ENCODE measurements at places on chromosomes 7 and 10.

DNA sequence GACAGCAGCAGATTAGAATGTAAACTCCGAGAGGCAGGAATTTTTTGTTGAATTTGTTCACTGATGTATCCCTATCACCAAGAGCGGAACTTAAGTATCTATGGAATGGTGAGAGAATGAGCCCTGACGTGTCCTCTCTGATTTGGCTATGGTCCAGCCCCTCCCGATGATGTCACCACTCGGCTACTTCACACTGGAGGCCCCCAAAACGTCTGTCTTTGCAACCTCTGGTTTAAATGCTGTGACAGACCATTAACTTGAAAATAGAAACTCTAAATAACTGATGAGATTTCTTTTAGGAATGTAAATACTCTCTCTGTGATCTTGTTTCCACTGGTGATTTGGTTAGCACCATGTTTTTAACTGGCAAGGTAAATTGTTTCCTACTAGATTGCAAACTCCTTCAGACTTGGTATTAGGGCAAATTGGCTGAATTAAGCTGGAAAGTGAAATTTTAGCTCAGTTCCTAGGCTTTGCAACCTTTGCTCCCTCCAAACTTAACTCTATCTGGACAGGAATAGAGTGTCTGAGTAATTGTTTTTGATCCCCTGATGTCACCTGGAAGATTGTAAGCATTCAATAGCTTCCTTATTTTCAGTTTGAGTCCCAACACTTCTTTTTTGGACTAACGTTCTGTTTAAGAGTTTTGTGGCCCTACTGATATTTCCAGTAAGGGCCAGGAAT is 19.1 kb downstream of the SLC16A12 start:
- no peak for DNase-seq

DNA sequence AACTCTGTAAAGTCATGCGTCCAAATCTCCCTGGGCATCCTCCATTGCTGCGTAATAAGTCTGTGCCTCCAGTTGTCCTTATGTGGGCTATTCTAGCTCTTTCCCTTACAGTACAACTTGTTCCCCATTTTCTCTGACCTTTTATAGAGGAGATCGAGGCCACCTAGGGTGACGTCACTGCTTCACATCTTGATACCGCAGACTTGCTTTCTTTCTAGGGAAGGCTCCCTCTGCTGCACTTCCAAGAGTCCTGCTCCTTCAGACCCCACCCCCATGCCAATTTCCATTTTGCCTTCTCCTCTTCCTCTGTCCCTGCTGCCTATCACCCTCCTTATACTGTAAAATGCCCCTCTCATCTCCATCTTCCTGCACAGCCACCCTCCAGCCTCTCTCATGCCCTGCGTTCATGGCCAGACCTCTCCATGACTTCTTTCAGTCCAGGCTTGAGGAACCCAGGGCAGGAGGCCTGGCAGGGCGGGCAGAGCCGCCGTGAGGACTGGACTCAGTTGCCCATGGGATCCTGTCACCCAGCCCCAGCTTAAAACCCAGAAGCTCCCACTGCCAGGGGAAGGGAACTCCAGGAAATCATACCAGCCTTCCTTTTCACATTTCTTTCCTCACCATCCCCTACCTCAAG is 57.5 kb downstream of the CAMK1D start:
- no peak for DNase-seq

- no peak for DNase-seq
Observed at GRCh38 chr10:79244841-79245504, 102.3 kb upstream of the PPIF start.

GRCh38 chr7:50185208-50185607 is 92.2 kb upstream of the ZPBP start:
- no peak for DNase-seq

GRCh38 chr10:16954280-16955030 is 137.2 kb upstream of the RSU1 start:
- DNase-seq = no peak

- DNase-seq = no peak
Observed at GRCh38 chr7:43625453-43625852, 42.5 kb downstream of the STK17A start.

- DNase-seq = no peak
Observed at GRCh38 chr7:36280840-36281812, 108.5 kb upstream of the ANLN start.

DNA sequence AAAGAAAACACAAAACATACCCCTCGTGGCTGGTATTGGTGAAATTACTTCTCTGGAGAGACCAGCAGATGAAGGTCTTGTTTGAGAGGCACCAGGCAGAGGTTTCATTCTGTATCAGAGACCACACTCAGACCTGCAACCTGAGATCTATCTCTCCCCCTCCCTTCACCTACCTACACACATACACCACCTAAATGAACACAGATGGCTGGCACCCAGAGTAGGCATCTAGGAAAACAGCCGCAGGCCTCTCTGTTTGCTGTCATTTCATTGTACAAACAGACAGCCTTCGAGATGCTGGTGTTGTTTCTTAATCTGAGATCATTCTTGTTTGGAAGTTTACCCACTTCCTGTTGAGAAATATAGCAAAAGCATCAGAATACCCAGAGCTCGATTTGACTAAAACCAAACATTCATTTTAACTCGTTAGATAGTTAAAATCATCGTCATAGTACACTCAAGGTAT is 173.9 kb upstream of the SLC25A13 start:
- no peak for DNase-seq

GRCh38 chr10:95861386-95861785 is 46.4 kb upstream of the CC2D2B start:
- DNase-seq = no peak

GRCh38 chr10:123651421-123652047 is 14.6 kb upstream of the GPR26 start:
- DNase-seq = no peak

DNA sequence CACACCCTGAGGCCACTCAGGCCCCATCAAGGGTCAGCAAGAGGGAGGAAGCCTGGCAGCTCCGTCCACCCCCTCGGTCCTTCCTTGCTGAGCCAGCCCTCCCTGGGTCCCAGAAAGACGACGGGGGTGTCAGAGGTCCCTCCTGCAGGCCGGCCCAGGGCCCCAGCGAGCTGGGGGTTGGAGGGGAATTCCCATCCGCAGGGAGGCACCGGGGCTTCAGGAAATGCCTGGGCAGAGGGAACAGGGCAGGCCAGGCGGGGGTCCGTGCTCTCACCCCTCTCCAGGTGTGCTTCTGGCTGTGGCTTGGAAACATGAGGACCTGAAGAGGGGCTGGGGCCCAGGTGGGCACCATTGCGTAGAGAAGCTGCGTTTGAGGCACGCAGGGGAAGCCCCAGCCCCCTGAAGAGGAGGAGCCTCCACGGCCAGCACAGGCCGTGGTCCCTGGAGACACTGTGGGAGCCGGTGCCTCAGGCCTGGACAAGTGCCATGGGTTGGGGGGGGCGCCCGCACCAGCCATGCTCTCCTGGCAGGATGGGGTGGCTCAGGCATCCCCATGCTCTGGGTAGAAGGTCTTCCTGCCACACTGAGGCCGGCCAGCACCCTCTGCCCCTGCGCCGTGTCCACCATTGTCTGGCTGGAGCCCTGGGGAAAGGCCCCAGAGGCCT is 66.7 kb downstream of the PDGFA start:
- DNase-seq = no peak

- no peak for DNase-seq
Observed at GRCh38 chr7:69598487-69599285, 411 bp downstream of the AUTS2 start.

GRCh38 chr10:129114588-129114987 is 352.5 kb upstream of the MGMT start:
- DNase-seq = no peak

DNA sequence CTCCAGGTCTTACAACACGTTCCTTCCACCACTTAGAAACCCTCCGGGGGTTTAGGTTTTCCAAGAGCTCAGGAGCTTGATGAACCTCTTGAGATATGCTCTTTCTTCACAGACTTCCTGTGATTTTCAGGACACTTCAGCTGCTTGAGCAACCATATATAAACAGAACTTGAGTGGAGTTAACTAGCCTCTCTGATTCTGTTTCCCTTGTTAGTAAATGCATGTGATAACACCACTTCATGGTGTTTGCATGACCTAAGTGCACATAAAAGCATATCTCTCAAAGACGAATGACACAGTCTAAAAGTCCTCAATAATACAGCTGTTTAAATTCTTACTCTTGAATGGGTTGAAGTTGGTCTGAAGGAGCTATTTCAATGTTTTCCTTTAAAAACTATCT is 9.9 kb downstream of the PRR15 start:
- no peak for DNase-seq

- DNase-seq = no peak
Observed at GRCh38 chr7:140676306-140676705, 3.6 kb downstream of the ADCK2 start.

DNA sequence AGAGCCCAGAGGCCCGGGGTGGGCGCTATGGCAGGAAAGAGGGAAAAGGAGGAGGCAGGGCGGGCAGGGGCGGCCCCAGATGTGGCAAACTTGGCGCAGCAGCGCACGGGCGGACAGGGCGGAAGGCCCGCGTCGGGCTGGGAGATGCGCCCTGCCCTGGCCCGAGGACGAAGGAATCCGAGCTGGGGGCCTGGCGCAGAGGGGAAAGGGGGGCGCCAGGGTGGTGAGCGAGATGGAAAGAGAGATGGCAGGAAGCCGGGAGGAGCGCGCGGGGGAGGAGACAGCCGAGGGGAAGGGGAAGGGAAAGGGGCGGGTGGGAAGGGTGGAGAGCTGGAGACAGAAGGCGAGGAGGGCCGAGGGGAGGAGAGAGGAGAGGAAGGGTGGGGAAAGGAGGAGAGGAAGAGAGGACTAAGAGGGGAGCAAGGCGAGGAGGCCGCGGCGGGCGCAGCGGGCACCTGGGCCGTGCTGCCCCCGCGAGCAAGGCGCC is at the start of gene MARVELD1:
MARVELD1 (plus strand) TSS at position 392 of the 487 bp plus-strand sequence. CDS start 147 bp downstream, outside the sequence.
- DNase-seq = no peak

DNA sequence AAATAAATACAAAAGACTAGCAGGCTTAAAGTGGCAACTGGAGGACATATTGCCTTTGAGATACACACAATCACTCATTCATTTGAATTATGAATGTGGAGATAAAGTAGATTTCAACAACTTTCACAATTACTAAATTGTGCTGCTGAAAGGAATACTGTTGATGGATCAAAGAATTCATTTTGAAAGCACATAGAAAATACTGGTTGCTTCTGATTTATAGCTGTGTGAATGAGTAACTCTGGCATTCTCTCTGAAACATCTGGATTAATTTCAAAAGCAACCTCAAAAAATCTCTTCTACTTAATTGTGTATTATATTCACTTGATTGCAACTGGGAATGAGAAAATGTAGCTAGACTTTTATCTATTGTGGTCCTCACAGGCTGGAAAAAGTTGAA is 397.6 kb downstream of the THSD7A start:
- no peak for DNase-seq

GRCh38 chr10:132563485-132564248 is 26.1 kb downstream of the INPP5A start:
- no peak for DNase-seq

- no peak for DNase-seq
Observed at GRCh38 chr10:42646214-42646613, 7.8 kb upstream of the ZNF33B start.

DNA sequence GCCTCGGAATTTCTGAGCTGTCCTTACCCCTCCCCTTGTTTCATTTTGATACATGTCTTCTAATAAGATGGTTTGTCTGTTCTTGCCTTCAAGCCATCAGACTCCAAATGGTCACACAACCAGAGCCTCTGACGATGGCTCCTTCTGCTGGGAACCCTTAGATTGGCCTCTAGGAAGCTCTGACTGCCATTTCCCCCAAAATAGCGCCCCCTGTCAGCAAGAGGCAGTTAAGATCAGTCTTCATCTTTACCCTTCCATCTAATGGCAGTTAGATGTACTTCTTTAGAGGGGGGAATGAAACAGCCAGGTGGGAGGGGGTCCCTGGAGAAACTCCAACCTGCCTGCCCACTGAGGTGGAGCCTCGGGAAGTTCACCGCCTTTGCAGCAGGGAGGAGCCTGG is 85.8 kb upstream of the GPR22 start:
- no peak for DNase-seq

DNA sequence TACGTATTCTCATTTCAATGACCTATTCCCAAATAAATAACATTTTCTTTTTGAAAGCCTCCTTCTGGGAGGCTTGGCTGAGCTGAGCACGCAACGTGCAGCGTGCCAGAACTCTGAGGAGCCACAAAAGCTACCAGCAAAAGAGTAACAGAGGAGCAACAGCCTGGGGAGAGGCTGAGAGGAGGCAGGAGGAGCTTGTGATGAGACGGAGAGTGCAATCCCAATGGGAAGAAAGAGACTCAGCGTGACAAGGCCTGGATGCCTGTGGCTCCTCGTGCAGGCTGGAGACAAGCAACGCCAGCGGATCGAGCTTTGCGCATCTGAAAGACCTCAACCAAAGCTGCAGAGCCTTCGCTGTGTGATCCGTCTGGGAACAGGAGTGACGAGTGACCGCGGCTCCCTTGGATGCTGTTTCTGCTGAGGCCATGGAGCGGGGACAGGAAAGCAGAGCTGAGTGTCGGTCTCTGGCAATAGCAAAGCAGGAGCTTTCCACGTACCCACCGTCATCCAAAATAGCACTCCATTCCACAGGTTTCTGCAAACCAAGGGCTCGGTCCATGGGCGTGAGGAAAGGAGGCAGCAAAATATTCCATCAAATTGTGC is 171.7 kb upstream of the PFKP start:
- no peak for DNase-seq

DNA sequence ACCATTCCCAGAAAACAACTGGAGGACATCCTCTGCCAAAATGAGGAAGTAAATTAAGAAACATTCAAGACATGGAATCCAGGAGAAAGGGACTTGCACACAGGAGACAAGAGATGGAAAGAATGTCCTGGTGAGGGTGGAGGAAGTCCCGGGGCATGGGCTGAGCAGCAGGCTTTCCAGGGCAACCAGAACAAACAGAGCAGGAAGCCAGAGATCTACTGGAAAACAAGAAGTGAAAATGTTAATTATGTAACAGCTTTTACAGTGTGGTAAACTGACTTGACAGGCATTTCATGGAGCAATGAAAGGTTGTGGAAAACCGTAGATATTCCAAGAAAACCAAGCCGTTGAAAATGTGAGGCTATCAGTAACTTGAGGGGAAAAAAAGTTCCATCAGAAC is 55.2 kb upstream of the ZNF746 start:
- no peak for DNase-seq

GRCh38 chr7:150369748-150370501 is 1.3 kb downstream of the REPIN1 start:
- DNase-seq = no peak

GRCh38 chr10:117449636-117450035 is 74.4 kb upstream of the PDZD8 start:
- DNase-seq = no peak

DNA sequence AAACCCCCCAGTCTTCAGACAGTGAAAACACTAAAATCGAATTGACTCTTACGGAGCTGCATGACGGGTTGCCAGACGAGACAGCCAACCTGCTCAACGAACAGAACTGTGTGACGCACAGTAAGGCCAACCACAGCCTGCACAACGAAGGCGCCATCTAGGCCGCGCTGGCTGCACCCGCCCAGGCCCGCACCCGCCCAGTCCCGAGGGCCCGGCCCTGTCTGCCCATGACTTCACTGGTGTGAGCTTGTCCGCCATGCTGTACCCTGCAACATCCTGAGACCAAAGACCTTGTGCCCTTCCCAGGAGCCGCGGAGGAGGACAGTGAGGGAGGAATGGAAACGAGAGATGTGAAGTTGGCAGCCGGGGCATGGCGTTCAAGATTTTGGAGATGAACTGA is 116.1 kb downstream of the NT5C2 start:
- no peak for DNase-seq

- no peak for DNase-seq
Observed at GRCh38 chr10:127013211-127013656, 108.0 kb downstream of the DOCK1 start.

- no peak for DNase-seq
Observed at GRCh38 chr7:94055963-94056362, 51.8 kb upstream of the BET1 start.

- DNase-seq = no peak
Observed at GRCh38 chr7:42946627-42946950, 14.4 kb downstream of the MRPL32 start.
